ENCODE measurements at places on chromosomes 2 and 18. TPM values are rescaled to one million over a fixed set of nuclear protein-coding genes. Genes with fewer than 3 reads are reported as not detected.

DNA sequence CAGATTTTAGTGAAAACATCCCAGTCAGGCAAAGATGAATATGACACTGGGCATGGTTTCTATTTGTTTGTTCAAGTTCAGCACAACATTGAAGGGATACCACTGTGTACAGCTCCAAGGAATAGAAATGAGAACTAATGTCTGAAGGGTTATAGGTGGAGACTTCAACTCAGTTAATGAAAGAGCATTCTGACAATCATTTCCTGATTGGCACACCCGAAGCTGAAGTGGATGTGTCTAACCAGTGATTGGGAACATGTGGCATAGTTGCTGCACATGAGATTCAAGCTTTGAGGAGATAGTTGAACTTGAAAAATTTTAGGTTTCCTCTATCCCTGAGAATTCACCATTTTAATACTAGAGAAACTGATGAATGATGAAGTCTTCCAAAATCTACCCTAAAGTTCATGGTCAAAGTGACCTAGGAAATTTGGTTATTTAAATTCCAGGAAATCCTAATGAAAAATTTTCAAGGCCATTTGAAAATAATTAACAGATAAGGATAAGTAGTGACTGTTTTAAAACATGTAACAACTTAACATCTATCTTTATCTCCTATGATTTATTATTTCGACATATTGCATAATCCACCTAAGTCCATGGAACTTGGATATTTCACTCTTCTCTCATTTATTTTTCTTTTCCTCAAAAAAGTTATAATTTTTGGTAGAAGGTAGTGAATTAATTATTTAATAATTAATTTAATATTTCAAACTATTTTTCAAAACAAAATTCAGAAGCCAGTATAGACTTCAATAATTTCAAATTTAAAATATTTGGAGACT, 38.0 kb downstream of the SLC9A4 start:
- no peaks in the 10 kb centered on the region for H3K36me3 ChIP-seq
- H3K27ac ChIP-seq, result peak overlapping the region; percentile 27
- no peak for DNase-seq
- no peak overlapping the region for H3K4me3 ChIP-seq
- no peaks in the 10 kb centered on the region for H3K27me3 ChIP-seq

DNA sequence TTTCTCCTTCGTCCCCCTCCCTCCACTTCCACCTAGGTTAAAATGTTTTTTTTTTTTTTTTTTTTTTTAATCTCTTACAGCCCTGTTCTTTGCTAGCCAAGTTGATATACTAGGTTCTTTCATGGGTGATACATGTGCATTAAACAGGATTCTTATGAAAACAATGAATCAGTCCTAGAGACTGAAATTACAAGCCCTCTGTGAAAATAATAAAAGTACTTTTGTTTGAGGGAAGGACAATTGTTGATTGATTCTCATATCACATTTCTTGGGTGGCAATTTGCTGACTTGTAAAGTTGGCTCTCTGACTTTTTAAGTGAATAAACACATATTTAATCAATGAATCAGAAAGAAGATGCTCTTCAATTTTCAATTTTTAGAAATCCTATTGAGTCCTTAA, 639.9 kb downstream of the LRP1B start:
- DNase-seq, result no peak
- no peak overlapping the region for H3K4me3 ChIP-seq
- H3K4me1 ChIP-seq, result no peaks in the 10 kb centered on the region
- no peak overlapping the region for H3K27ac ChIP-seq

DNA sequence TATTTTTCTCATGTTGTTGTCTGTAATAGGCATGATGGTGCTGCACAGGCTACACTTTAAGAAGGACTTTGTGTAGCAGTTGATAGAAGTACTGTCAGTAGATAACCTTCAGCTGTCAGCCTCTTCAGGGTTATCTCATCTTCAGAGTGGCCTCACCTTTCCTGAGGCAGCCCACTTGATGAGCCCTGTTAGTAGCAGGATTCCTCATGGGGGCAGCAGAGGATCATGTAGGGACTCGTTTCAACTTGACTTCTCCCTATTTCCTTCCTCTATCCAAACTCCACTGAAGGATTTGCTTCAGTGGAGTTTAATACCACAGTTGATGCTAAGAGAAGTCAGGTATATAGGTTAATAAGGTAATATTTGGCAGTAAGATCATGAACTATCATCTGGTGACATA, 530.3 kb upstream of the FSIP2 start:
- H3K4me1 ChIP-seq, result peaks cover 9% of the 10 kb centered on the region
- no peaks in the 10 kb centered on the region for H3K36me3 ChIP-seq
- no peak overlapping the region for H3K27ac ChIP-seq
- DNase-seq, result peak; percentile 73

DNA sequence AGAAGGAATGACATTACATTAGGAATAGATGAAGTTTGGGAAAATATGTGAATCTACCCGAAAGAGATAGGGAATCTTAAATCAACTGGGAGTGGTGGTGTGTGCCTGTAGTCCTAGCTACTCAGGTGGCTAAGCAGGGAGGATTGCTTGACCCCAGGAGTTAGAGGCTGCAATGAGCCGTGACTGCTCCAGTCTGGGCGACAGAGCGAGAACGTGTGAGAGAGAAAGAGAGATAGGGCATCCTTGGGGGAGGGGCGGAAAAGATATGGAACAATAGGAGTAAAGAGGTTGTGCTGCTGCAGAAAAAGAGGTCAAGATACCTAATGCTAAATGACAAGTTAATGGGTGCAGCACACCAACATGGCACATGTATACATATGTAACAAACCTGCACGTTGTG, 47.1 kb upstream of the ADAM23 start:
- no peaks in the 10 kb centered on the region for H3K27me3 ChIP-seq
- no peak overlapping the region for H3K27ac ChIP-seq
- no peak for DNase-seq
- no peak overlapping the region for H3K4me3 ChIP-seq
- no peaks in the 10 kb centered on the region for H3K4me1 ChIP-seq
- H3K36me3 ChIP-seq, result no peaks in the 10 kb centered on the region

DNA sequence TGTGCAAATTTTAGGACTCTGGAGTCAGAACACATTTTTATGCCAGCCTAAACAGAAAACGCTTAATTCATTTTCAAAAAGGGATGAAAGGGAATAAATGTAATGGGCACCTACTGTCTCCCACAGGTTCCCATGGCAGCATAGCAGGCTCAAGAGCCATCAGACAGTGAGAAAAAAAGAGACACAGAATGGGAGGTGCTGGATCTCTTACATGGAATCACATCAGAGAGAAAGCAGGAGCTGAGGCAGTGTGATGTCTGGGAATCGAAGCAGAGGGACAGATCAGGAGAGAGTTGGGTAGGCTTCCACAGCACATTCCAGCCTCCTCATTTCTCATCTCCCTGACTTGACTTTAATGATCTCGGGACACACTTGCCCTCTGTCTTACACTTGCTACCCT, 684.3 kb downstream of the KCNJ3 start:
- H3K27me3 ChIP-seq, result no peaks in the 10 kb centered on the region
- no peak overlapping the region for H3K27ac ChIP-seq
- no peaks in the 10 kb centered on the region for H3K36me3 ChIP-seq
- no peak for DNase-seq
- H3K4me1 ChIP-seq, result peaks cover 11% of the 10 kb centered on the region

- H3K27me3 ChIP-seq, result no peaks in the 10 kb centered on the region
- peak; percentile 83 for DNase-seq
- H3K36me3 ChIP-seq, result peaks cover 69% of the 10 kb centered on the region
- peaks cover 22% of the 10 kb centered on the region for H3K4me1 ChIP-seq
- peak overlapping the region; percentile 94 for H3K4me3 ChIP-seq
- H3K27ac ChIP-seq, result peak overlapping the region; percentile 99
Observed at GRCh38 chr2:95526360-95527341, 42.1 kb upstream of the TRIM43B start.

- H3K4me1 ChIP-seq, result no peaks in the 10 kb centered on the region
- H3K4me3 ChIP-seq, result no peak overlapping the region
- H3K27ac ChIP-seq, result no peak overlapping the region
- H3K36me3 ChIP-seq, result no peaks in the 10 kb centered on the region
- H3K27me3 ChIP-seq, result no peaks in the 10 kb centered on the region
Observed at GRCh38 chr2:106839849-106840595, 45.9 kb downstream of the ST6GAL2 start.

DNA sequence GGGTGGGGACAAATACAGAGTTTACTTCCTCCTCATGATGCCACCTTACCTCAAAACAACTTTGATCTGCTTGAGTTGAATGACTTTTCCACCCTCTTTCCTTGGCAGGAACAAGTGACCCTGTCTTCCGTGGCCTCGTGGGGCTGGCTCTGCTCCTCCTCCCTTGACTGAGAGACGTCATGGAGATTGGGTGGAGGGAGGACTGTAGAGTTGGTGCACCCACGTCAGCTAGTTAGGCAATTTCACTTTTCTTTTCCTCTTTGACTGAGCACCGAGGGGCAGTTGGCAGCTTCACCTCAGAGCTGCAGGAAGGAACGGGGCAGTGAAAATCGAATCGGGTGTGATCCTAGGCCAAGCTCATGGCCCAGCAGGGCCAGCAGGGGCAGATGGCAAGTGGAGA, at the start of gene SP140:
SP140 (plus strand) TSS at position 251 of the 400 bp plus-strand sequence; CDS start at position 360, 109 bp downstream.
- H3K4me1 ChIP-seq, result peaks cover 36% of the 10 kb centered on the region
- no peaks in the 10 kb centered on the region for H3K27me3 ChIP-seq
- H3K27ac ChIP-seq, result no peak within 1 kb of the TSS
- no peak within 1 kb of the TSS for H3K4me3 ChIP-seq
- H3K36me3 ChIP-seq, result peaks cover 8% of the 10 kb centered on the region

DNA sequence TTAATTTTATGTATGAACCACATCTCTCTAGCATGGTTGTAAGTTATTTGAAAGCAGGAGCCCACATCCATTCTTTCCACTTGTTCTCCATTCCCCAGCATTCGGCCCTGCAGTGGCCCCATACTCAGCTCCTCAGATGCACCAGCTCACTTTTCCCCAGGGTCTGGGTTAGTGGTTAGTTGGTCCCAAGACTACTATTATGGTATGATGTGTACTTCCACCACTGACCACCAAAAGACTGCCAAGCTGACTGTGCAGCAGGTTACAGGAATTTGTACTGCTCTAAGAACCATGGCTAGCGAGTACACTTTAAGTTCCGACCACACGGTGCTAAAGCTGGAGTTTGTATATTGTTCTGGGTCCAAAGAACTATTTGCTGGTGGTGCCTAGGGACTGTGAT, 413.6 kb upstream of the TCF4 start:
- no peak overlapping the region for H3K4me3 ChIP-seq
- no peak overlapping the region for H3K27ac ChIP-seq
- H3K36me3 ChIP-seq, result no peaks in the 10 kb centered on the region
- no peak for DNase-seq

DNA sequence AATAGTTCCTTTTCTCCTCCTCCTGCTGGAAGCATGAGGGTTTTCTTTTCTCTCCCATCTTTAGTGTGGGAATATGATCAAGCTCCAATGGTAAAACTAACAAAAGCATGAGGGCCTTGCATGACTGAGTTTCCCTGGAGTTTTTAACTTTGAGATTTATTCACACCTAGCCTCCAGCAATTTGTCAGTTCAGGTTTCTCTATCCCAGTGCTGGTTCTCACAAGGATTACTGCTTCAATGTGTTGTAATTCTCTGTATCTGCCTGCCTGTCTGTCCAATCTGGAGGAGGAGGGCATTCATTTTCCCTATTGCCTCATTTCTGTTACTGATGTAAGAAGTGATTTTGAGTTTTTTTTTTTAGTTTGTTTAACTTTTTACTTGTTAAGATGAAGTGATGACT, 57.6 kb upstream of the RPRM start:
- no peaks in the 10 kb centered on the region for H3K36me3 ChIP-seq
- H3K27me3 ChIP-seq, result no peaks in the 10 kb centered on the region
- no peak overlapping the region for H3K4me3 ChIP-seq
- H3K27ac ChIP-seq, result no peak overlapping the region

DNA sequence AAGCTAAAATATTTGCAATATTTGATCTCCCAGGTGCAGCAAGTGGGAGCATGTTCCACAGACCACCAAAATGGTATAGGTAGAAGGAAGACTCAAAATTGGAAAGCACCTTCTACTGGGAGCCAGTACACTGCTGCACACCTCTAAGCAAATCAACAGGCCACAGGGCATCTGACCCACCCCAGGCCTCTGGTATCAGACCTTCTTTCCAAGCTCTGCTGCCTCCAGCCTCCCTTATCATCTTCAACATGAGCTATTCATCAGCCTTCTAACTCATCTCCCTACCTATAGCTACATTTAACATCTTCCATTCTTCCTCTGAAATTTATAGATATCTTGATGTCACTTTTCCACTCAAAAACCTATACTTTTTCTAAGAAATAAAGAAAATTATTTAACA, 294.8 kb downstream of the ZEB2 start:
- H3K36me3 ChIP-seq, result no peaks in the 10 kb centered on the region
- no peak overlapping the region for H3K27ac ChIP-seq
- H3K4me1 ChIP-seq, result no peaks in the 10 kb centered on the region
- no peak for DNase-seq

GRCh38 chr2:196046123-196046917, 22.3 kb downstream of the DNAH7 start:
- H3K27me3 ChIP-seq, result no peaks in the 10 kb centered on the region
- H3K4me1 ChIP-seq, result no peaks in the 10 kb centered on the region
- no peak for DNase-seq
- no peak overlapping the region for H3K27ac ChIP-seq

- no peak overlapping the region for H3K4me3 ChIP-seq
- no peak for DNase-seq
- H3K36me3 ChIP-seq, result no peaks in the 10 kb centered on the region
Observed at GRCh38 chr2:60963190-60963589, 54.3 kb upstream of the PEX13 start.

GRCh38 chr18:69759046-69759445, 188.6 kb downstream of the CD226 start:
- H3K4me3 ChIP-seq, result no peak overlapping the region
- no peak for DNase-seq
- no peaks in the 10 kb centered on the region for H3K4me1 ChIP-seq
- no peak overlapping the region for H3K27ac ChIP-seq

- H3K4me1 ChIP-seq, result peaks cover 35% of the 10 kb centered on the region
- peaks cover 6% of the 10 kb centered on the region for H3K36me3 ChIP-seq
- H3K4me3 ChIP-seq, result no peak overlapping the region
- DNase-seq, result no peak
Observed at GRCh38 chr2:226758921-226759640, 40.5 kb downstream of the IRS1 start.

DNA sequence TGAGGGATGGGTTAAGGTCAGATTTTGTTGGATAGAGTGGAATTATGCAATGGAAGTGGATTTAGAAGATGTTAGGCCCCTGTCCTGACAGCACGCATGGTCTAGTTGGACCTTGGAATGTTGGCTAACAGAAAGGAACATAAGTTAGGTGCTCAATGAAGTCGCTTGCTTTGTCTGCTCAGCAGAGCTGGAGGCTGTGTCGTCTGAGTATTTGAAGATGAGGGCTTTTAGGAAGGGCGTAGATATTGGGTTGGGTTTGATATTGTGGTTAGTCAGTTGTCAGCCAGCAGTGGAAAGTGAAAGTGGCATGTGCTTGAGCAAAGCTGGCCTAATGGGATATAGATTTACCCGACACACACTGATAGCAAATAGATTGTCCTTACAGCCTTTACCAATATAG, 239.3 kb downstream of the PRKCE start:
- no peak for DNase-seq
- no peaks in the 10 kb centered on the region for H3K36me3 ChIP-seq
- no peak overlapping the region for H3K4me3 ChIP-seq
- H3K27ac ChIP-seq, result no peak overlapping the region

Gene VWA3B
- not detected for total RNA-seq

Gene KCNS3
- 3.5 TPM for total RNA-seq

Gene IL1R2
- total RNA-seq, result 0.34 TPM

Gene CBLN2
- total RNA-seq, result 0.24 TPM

Gene CPLX4
- not detected for total RNA-seq

Gene DHX57
- total RNA-seq, result 20.3 TPM
